ENCODE measurements at places on chromosomes 2 and 18.

GRCh38 chr2:173213181-173213580 is 137.5 kb downstream of the MAP3K20 start:
- DNase-seq: no peak

- DNase-seq: no peak
These were observed 124.0 kb downstream of the OSBPL1A start for GRCh38 chr18:24273596-24273995.

- DNase-seq: no peak
These were observed 40.8 kb downstream of the GTF3C3 start for GRCh38 chr2:196758474-196759377.

GRCh38 chr2:30486655-30487054 is 39.6 kb downstream of the LCLAT1 start:
- DNase-seq: peak; percentile 3

- DNase-seq: no peak
These were observed 30.0 kb downstream of the HJURP start for GRCh38 chr2:233824373-233824772.

DNA sequence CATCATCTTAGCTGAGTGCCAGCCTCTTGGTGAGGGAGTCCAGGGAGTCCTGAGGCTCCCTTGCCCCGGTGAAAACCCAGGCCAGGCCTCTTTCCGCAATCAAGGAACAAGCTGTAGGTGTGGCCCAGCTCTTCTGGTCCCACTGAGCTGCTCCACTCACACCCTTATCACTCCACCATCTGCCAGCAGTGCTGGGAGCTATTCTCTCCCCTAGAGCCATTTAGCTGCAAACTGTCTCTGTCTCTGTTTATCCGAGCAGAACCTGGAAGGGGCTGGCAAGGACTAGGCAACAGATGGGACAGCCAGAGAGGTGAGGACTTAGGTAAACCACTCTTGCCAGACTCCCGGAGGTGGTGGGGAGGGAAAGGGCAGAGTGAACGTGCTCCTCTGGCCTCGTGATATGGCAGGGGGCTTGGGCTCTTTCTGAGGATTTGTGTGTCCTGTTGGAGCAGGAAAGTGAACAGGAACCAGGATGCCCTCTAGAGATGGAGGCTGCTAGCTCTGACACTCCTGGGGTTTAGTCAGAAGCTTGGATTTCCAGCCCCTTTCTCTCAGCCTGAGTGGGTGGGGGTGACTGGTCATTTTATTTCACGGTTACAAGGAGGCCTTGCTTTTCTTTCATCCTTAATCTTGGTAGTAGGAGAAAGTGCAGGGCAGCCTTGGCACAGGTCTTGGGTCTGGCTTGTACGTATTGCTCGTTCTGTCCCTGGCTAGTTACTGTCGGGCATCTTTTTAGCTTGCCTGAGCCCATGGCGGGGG is 19.6 kb downstream of the B3GNT2 start:
- no peak for DNase-seq

DNA sequence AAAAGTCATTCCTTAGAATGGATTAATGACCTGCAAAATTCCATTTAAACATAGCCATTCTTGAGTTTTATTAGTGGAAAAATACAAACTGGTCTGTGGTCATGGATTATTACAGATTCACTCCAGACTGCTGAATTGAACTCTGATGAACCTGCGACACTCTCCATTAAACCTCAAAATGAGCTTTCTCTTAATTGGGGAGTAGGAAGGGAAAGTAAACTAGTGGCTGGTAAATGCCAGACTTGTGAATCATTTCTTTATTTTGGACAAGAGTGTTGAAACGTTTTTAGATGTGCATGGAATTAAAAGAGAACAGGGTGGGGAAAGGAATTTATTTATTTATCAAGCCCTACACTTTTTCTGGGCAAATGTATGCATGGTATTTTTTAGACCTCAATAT is 321.2 kb upstream of the FANCL start:
- no peak for DNase-seq

GRCh38 chr2:162111958-162112850 is 38.2 kb upstream of the DPP4 start:
- no peak for DNase-seq

DNA sequence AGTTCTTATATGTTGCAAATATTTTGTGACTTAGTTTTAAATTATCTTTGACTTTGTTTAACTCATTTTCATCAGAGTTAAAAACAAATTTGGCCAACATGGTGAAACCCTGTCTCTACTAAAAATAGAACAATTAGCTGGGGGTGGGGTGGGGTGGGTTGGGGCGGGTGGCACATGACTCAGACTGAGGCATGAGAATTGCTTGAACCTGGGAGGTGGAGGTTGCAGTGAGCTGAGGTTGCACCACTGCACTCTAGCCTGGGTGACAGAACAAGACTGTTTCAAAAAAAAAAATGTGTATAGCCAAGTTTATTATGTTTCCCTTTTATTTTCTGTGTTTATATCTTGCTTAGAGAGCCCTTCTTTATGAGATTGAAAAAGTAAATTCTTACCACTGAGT is 14.2 kb upstream of the LIPG start:
- no peak for DNase-seq

DNA sequence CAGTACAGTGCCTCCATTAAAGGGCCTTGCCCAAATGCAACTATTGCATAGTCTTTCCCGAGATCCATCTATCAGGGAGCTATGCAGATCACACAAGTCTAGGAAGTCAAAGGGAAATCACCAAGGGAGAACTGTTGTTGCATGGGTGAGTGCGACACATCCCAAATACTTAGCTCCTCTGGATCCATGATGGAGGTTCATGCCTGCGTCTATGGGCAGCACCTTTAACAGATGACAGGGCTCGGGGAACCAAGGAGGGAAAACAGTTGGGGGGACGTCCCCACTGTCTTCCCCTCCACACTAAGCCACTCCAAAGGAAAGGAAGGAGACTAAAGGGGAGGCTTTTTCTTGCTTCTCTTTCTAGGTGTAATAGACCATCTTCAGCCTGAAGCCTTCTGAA is 552.8 kb upstream of the PKDCC start:
- no peak for DNase-seq

- DNase-seq: no peak
These were observed 122.2 kb upstream of the MAP3K20 start for GRCh38 chr2:172953411-172953810.

DNA sequence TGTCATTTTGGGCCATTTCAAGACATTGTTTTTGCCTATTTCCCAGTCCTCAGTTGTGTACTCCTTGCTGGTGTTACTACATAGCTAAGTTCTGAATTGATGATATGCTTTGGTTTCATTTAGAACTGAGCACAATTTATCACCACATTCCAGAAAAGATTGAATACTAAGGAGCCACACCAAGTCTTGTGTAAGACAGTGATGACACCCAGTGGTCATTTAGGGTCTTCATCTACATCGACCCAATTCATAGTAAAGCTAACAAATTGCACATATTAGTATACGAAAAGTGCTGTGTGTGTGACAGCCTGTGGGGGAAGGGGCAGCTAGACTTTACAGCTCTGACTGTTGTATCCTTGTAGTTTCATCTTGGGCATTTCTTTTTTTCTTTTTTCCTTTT is 10.9 kb upstream of the DLX2 start:
- DNase-seq: no peak

DNA sequence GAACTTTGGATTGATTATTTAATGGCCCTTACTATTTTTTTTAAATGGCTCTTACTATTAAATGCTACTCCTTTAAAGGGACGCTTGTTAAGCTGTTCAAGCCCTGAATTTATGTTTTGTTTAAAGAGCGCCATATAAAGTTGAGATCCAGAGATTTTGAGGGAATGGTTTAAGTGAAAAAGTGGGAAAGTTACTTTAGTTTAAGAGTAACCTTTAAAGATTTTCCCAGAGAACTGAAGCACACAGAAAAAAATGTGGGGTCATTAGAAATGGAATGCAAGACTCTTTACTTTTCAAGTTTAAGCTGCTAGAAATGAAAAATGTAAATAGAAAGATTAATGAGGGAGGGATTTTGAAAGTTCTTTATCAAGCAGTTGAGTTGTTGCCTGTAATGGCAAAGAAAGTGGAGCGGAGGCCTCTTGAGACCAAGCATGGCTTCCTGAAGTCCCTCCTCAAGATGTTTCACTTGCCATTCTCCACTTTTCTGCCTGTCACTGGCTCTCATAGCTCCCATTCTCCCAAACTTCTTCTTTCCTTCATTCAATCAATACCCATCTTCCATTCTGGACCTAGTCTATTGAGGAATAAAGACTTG is 93.2 kb downstream of the KCNS3 start:
- no peak for DNase-seq

DNA sequence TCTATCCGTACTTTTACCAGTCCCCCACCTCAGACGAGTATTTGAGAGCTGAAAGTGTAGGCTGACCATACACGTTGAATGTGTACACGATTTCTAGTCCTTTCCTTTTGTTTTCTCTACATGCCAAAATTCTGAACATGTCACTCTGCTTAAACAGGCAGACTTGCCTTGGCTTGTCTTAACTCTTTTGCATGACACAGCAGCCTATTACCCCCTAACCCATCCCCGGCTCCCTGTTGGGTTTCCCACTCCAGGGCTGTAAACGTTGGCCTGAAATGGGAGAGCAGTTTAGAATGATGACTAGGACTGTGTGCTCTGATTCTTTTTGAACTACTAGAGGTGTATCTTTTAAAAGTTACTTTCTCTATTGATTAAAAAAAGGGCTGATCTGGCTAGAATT is 19.1 kb downstream of the MTCL1 start:
- no peak for DNase-seq

- DNase-seq: no peak
These were observed 98.1 kb downstream of the LRRC30 start for GRCh38 chr18:7329016-7329415.

DNA sequence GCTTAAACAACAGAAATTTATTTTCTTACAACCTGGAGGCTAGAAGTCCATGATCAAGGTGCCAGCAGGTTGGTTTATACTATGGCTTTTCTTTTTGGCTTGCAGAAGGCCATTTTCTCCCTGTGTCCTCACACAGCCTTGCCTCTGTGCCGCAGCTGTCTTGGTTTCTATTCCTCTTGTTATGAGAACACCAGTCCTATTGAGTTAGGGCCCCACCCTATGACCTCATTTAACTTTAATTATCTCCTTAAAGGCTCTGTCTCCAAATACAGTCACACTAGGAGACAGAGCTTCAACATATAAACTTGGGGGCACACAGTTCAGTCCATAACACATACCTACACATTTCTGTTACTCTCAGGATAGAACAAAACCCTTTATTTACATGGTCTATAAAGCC is 17.3 kb upstream of the RHOB start:
- DNase-seq: no peak

GRCh38 chr2:237894396-237894979 is 35.1 kb downstream of the RAMP1 start:
- DNase-seq: no peak

DNA sequence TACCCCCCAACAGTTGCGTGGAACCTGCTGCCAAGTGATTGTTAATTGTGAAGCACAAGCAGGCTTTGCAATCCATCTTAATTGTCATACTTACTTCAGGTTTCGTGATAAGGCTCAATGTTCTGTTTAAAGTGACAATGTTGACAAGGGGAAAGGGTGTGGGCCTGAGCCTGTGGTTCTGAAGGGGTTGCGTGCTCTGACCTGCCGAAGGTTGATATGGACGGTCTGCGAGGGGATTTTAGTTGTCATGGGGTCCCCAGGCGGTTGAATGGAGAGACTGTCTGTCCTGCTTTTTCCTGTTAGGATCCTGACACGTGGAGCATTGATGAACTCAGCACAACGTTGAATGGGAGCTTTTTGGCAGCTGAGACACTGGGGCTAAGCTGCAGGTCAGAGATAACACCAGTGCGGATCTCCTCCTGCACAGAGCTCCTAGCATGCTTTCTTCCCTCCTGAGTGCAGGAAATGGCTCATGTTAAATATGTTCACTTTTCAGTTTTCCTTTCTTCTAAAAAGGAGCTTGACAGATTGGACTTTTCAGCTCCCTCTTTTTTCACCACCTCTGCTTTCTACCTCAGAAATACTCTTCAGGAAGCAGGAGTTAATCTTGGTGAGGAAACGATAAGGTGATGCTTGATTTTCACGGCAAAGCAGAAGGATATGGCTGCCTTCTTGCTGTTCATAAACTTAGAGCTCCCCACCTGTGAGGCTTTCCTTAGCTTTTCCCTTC is 62.9 kb upstream of the ZEB2 start:
- DNase-seq: no peak

DNA sequence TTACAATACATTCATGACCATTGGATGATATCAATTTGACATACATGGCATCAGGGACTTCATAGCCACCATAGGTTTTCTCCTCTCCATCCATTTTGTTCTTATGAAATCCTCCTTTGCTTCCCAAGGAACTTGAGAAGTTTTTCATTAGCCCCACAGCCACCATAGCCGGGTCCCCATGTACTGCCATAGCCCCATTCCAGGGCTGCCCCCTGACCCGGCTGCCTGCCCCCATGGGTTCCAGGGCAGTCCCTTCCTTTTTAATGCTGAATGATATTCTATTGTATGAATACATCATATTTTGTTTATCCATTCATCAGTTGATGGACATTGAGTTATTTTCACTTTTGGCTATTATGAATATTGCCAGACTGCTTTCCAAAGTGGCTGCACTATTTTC is 20.4 kb downstream of the ATP6V1B1 start:
- DNase-seq: no peak

DNA sequence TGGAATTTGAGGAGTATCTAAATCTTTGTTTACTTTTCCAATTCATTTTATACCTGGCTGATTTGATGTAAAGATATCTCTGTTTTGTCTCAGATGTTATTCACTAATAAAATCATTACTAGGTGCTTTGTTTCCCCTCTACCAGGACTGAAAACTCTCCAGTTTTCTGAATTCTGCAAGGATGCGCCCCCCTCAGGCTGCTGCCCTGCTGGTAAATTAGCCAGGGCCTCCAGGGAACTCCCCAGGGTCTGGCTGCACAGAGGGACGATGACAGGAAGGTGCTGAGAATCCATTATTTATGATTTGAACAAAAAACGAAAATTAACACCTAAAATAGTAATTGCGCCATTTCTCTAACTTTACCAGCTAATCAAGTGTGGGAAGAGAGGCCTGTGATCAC is 541.2 kb upstream of the POU3F3 start:
- DNase-seq: no peak

DNA sequence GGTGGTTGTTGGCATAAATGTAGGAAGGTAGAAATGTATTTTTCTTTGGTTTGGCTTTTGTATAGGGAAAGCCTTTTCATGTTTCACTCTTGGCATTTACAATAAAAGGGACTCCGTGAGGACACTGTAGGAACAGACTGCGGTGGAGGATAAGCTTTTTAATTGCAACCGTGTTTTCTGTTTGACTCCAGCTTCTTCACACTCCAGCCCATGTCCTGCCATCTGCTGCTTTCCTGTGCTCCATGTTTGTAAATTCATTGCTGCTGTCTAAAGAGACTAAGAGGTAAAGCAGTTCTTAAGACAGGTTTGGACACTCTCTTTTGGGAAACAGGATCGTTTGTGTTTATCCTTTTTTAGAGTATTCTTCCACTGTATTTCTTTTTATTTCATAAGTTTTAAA is 33.3 kb downstream of the WDR75 start:
- DNase-seq: no peak

Measured in stimulated activated CD4-positive, alpha-beta T cell treated with anti-CD3 and anti-CD28 coated beads, Interleukin-4, amount 100 ng/mL, for 24 hours (primary cell).